Osteoblast (primary cell): ENCODE measurements at places on chromosomes 13 and 19. TPM values are rescaled to one million over a fixed set of nuclear protein-coding genes. Genes with fewer than 3 reads are reported as not detected.
A peak's percentile ranks its signal among the peaks of the same experiment; 100 is the strongest.

- no peak for DNase-seq
These were observed 26.3 kb downstream of the CYP4F2 start for GRCh38 chr19:15871570-15871969.

DNA sequence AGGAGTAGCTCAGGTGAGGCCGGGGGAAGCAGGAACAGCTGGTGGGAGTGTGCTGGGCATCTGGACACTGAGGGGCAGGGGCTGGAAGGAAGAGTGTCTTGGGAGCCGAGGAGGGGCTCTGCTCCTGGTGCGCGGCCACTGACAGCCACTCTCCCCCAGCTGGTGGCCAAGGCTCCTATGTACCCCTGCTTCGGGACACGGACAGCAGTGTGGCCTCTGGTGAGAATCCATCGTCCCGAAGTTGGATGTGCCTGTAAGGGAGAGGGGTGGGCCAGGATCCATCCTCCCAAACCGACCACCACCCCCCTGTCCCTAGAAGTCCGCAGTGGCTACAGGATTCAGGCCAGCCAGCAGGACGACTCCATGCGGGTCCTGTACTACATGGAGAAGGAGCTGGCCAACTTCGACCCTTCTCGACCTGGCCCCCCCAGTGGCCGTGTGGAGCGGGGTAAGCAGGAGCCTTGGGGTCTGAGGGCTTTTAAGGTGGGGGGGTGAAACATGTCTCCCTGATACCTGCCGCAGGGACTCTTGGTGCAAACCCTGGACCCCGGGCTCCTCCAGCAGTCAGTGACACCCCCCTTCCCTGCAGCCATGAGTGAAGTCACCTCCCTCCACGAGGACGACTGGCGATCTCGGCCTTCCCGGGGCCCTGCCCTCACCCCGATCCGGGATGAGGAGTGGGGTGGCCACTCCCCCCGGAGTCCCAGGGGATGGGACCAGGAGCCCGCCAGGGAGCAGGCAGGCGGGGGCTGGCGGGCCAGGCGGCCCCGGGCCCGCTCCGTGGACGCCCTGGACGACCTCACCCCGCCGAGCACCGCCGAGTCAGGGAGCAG lies 2.0 kb upstream of the USF2 start:
- DNase-seq, result peak; percentile 94

DNA sequence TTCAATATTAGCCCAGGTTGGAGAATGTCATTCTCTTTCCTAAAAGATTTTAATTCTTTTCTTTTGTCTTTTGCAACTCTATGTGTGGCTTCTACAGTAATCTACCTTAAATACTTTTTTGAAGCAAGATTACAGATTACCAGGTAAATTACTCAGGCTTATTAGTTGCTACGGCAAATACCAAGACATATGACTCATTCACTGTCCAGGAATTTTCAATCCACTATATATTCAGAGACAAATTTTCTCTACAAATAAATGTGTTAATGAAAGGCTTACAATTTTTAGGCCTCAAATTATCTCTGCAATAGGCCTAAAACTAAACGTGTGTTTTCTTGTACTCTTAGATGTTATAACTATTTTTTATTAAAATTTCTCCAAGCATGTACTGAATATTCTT lies 631.3 kb downstream of the DIAPH3 start:
- no peak for DNase-seq

Gene SHISA2
- total RNA-seq, result 2.7 and 4.3 TPM in 2 replicates

DNA sequence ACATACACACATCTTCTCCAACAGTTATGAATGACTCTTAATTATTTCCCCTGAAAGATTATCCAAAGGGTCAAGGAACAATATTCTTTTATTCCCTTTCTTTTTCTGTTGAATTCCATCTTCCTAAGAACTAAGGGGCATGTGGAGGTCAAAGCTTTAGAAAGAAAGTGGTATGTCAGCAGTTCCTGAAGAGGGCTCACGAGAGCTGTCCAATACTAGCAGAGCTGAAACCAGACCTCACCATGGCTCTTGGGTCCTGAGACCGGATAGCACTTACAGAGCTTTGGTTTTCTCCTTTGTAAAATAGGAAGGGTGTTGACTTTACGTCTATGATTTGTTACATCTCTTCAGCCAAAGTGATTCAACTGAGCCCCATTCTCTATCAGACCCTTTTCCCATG lies 109.8 kb upstream of the FREM2 start:
- no peak for DNase-seq

DNA sequence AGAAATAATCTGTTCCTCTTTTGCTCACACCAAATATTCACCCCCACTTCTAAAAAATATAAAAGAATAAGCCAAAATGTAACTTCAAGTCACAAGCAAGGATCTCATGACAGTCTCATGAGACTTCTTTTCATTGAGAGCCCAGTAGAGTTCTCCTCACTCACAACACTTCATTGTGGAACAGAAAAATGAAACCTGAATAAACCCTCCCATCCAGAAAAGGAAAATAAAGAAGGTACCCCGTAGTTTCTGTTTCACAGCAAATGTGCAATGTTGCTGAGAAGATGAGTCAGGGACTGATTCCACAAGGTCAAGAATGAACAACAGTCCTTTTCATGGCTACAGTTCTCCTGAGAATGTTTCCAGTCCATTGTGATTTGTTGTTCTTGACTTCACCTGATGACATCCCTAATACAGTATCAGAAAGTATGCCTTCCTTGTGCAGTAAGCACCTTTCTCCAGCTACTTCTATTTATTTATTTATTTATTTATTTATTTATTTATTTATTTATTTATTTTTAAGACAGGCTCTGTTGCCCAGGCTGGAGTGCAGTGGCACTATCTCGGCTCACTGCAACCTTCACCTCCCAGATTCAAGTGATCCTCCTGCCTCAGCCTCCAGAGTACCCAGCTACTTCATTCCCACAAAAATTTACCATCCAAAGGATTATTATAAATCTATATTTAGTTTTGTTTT lies 6.4 kb upstream of the ZNF841 start:
- DNase-seq, result no peak

DNA sequence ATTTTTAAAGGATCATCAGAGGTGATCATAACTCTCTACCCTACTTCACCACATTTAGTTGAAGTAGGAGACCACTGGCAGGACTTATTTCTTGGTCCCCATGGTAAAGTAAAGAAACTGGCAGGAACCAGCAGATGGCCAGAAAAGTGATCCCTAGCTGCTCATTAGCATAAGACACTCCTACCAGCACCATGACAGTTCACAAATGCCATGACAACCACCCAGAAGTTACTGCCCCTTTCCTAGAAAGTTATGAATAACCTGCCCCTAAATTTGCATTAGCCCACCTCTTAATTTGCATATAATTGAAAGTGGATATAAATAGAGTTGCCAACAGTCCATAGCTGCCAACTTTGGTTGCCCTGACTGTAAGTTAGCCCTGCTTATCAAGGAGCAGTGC lies 18.4 kb upstream of the RUBCNL start:
- DNase-seq, result peak; percentile 19

Gene SLC17A7
- total RNA-seq, result under 0.01 TPM in 2 replicates

Gene DDX39A
- total RNA-seq, result 42.1 and 49.2 TPM in 2 replicates

GRCh38 chr19:44987148-44987675 lies 14.1 kb upstream of the RELB start:
- DNase-seq, result peak; percentile 62

DNA sequence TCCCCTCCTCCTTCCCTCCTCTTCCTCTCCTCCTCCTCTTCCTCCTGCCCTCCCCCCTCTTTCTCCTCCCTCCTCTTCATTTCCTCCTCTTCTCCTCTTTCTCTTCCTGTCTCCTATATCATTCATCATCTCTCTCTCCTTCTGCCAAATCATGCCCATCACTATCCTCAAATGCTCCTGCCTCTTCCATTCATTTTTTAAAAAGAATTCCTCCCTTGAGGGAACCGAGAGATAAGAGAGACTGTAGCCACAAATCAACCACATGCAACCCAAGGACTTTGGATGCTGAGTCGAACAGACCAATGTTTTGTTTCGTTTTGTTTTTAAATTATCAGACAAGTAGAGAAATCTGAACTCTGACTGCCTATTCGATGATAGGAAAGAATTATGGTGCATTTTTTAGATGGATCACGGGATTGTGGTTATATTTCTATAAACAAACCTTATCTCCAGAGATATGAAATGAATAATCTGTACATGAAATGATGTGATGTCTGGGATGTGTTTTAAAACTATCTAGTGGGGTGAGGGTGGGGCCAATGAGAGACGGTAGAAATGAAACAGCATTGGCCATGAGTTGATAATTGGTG lies 9.5 kb upstream of the ZNF541 start:
- DNase-seq, result peak; percentile 90

Gene ZNF534
- not detected in 2 replicates for total RNA-seq

Gene DOCK6
- 12.7 and 183 TPM in 2 replicates for total RNA-seq

DNA sequence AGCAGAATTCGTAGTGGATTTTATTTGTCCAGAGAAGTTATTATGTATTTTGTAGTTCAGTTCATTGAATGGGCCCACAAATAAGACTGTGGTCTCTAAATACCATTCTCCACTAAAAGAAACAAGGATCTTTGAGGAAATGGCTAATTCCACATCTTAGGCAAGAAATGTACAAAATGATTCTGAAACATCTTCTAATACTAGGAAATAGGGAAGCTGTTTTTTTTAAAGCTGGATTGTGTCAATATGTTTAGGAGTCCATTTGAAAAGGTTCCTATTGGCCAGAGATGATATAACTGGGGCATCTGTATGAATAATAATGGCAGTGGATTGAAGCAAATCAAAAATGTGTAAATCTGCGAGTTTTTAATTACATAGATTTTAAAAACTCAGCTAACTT lies 88.5 kb upstream of the SIAH3 start:
- DNase-seq, result no peak
